Fibroblast of skin of scalp (primary cell): ENCODE measurements at places on chromosomes 6 and 20.
A peak's percentile ranks its signal among the peaks of the same experiment; 100 is the strongest.

- no peak for DNase-seq
These were observed 109.8 kb upstream of the EMILIN3 start for GRCh38 chr20:41476446-41476845.

DNA sequence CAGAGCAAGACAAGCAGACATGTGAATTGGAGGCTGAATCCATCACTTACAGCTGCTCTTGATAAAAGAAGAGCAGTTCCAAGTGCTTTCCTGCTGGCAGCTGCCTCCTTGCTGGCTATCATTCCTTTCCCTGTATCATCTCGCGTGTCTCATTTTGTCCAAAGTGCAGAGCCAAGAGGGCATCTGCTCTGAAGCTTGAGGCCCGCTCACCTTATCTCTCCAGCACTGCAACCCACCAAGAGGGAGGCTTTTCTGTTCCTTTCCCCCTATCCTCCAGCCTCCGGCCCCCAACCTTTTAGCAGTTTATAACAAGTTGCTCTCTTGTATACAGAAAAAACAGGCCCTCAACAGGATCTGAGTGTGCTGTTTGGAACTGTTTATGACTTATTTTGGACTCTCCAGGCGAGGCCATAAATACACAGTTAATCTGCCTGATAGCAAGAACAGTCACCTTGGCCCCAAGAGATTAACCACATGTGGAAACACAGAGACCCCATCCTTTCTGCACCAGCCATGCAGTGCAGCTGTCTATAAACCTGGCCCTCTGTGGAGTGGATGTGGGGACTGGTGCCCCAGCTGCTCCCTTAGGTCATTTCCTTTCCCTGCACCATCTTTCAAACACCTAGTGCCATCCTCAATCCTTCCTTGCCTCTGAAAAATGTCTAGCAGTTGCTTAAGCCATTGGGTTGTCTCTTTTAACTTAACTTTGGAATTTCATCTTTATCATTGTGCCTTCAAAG, 172.5 kb upstream of the FERMT1 start:
- no peak for DNase-seq

- no peak for DNase-seq
These were observed 306.7 kb downstream of the RNF144B start for GRCh38 chr6:18693881-18694280.

GRCh38 chr6:35589201-35589739, 76.6 kb upstream of the TULP1 start:
- no peak for DNase-seq

- no peak for DNase-seq
These were observed 81.1 kb downstream of the PLCG1 start for GRCh38 chr20:41218466-41218865.

DNA sequence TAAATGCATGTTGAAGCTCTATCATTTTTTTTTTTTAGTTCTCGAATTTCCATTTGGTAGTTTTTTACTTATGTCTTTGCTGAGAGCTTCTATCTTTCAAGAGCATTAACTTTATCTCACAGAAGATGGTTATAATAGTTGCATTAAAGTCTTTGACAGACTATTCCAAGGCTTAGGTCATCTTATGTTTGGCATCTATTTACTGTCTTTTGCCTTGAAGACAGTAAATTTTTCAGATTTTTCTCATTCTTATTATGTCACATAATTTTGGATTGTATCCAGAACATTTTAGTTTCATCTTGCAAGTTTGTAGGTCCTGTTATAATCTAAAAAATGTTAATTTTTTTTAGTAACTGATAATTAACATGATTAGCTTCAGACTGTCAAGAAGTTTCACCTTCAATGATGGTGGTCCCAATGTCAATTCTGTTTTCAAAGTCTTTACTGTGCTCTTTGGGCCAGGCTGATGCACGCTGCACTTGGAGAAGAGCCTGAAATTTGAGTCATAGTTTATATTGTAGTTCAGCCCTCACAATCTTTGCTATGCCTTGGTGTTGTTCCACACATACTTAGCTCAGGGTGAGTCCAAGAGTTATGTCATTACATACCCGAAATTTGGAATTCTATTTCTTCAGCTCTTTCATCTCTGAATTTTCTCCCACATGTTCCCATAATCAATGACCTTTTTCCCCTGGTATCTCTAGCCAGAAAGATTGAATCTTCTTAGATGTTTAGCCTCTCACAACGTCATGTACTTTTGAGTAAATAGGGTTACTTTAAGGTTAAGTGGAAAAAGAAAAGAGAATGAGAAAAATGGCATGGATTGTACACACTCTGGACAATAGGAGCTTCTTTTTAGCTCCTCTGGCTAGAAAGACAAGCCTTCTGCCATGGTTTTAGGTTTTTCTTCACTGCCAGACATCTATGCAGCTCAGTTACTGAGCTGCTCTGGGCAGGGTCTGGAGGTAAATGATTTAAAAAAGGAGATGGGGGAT, 110.3 kb upstream of the BTBD3 start:
- DNase-seq, result peak; percentile 94

DNA sequence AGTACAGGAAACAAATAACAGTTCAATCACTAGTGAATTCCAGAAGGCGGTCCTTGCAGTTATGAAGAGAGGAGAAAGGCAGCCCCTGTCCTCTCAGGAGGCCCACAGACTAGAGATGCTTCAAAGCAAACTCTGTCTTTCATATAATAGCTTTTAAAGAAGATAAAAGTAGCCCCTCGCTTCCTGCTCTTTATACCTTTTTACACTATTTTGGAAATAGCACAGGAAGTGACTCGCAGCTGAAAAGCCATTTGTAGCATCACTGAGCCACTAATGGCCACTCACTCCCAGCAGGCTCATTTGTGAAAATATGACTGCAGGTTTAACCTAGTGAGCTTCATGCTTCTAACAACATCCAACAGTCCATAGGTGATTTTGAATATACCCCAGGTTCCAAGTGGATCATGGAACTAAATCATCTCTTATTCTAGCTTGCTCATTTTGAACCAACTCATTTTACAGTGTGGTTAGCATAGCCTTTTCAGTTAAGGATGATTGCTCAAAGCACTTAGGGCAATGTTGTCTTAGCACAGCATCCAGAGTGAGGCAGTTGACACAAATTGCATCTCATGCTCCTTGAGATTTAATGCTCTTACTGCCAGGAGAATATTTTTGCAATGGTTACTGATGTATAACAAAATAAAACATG, 136.0 kb upstream of the NRSN1 start:
- DNase-seq, result no peak

DNA sequence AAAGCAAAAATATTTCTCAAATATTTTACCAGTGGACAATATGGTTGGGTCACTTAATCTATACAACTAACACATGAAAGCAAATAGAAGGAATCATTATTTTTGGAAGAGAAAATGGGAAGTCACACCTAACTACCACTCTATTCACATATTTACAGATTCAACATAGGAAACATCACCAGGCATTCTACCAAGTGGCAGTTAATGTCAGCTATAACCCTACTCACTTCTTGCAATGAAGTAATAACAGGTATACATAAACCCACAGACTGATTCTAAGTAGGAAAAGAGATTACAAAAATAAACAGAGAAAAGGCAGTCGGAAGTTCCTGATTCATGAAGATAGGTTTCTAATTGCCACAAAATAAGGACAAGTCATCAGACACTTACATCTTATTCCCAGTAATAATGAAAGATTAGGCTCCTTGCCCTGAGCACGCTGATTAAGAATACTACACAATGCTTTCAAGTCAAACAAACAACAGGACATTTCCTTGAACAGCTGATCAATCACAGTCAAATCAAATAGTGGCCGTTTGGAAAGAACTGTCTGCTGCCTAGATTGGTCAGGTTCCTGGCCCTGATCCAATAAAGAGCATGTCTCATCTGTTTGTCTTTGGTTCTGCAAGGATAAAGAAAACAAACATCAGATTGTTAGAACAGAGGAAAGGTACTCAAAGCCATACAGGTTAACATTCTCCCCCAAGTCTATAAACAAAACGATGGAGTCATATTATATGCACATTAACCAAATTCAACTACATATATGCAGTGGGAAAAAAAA, 79.2 kb upstream of the PLN start:
- DNase-seq, result no peak

- DNase-seq, result no peak
These were observed 919.6 kb downstream of the KIF16B start for GRCh38 chr20:15653396-15654207.

GRCh38 chr6:117270055-117270842, 4.9 kb downstream of the VGLL2 start:
- DNase-seq, result no peak

- no peak for DNase-seq
These were observed 38.6 kb upstream of the NXT1 start for GRCh38 chr20:23311947-23312506.

- DNase-seq, result no peak
These were observed 236.6 kb upstream of the PDE10A start for GRCh38 chr6:165899611-165900010.

DNA sequence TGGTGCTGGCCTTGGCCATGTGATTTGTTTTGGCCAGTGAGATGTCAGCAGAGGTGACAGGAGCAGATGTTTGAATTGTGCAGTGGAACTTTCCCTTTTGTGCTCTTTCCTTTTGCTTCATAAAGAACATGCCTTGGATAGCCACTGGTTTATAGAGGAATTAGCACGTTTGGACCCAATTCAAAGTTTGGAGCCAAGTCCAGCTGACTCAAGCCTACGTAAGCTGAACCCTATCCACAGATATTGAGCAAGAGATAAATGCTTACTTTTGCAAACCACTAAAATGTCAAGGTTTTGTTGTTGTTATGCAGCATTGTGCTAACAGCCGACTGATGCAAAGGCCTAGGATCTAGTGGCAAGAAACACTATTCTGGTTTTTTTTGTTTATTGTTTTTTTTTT, 230.9 kb upstream of the CITED2 start:
- DNase-seq, result peak; percentile 58

- no peak for DNase-seq
These were observed 16.1 kb downstream of the LMBRD1 start for GRCh38 chr6:69780585-69781178.

DNA sequence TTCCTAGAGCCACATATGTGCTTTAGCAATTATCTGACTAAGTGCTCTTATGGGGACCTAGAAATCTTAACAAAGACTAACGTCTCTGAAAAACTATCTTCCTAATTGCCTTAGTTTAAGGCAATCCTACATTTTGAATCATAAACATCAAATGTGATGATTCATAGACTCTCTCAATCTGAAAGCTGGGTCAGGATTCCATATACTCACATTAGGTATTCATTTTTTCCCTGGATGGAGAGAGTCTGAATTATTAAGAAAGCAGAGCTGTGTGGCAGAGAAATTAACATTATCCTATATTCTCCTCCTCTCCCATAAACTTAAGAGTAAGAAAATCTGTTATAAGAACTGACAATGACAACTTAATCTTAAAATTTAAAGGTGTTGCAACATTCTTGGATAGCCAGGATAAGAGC, 1.6 kb upstream of the PRL start:
- peak; percentile 46 for DNase-seq

GRCh38 chr6:26157251-26158075, 70.2 kb downstream of the HFE start:
- peak; percentile 98 for DNase-seq

GRCh38 chr6:50822078-50822476, 3.4 kb downstream of the TFAP2B start:
- no peak for DNase-seq

DNA sequence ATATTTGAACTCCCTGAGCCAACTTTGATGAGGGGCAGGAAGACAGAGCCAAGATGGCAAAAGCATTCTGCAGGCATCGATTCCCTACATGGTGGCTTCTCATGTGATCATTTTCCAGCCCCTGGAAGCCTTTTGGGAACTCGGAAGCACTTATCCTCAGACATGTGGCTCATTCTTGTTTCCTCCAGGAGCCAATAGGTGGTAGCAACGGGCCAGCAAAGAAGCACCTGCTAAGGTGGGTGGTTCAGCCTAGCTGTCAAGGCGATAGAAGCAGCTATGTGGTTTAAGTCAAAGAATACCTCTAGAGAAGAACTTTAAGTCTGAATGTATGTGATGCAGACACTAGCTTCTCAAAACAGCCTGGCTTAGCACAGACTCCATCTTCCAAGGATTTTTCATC, 64.9 kb upstream of the PAX1 start:
- DNase-seq, result no peak

DNA sequence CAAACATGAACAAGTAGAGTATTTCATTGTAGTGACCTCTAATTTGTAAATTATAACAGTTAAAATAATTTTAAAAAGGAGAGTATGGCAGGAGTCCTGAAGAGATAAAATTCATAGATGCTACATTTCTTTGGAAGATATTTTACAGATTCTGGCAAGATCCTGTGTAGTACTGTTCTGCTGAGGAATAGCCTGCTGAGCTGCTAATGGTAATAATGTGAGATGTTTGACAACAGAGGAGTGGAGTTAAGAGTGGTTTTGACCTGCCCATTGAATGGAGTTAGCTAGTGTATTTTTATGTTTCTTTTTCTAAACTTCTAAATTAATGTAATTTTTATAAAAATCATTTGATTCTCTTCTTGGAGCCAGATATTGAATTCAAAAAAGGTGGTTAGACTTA, 11.8 kb downstream of the CLVS2 start:
- no peak for DNase-seq

DNA sequence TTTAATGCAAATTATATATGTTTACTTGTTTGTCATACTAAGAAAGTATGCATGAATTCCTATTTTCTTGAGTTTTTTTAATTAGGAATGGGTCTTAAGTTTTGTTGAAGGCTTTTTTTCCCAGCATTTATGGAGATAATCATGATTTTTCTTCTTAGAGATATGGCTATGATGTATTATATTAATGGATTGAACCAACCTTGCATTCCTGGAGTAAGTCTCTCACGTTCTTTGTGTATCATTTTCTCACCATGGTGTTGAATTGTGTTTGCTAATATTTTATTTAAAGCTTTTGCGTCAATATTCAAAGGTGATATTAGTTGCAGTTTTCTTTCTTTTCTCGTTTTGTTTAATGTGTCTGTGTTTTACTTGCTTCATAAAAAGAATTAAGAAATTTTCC, 48.4 kb upstream of the SLC35D3 start:
- DNase-seq, result no peak

- peak; percentile 77 for DNase-seq
These were observed 43.1 kb upstream of the NAA20 start for GRCh38 chr20:19973961-19974629.
